ENCODE measurements at places on chromosomes 4 and X.

DNA sequence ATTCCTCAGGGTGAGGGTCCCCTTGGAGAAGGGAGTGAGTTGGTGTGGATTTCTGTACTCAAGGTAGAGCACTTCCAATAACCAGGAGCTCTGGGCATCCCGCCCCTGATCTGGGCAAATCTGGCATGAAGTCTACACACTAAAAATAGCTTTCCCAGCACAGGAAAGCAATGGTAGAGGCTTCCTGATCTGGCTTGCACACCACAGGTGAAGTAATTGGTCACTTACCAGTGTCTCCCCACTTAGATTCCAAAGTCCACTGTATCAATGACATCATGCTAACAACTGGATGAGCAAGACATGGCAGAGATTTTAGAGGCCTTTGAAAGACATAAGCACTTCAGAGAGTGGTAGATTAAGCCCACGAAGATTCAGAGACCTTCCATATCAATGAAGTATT, 17.8 kb upstream of the IDS start:
- peak; percentile 84 for DNase-seq

DNA sequence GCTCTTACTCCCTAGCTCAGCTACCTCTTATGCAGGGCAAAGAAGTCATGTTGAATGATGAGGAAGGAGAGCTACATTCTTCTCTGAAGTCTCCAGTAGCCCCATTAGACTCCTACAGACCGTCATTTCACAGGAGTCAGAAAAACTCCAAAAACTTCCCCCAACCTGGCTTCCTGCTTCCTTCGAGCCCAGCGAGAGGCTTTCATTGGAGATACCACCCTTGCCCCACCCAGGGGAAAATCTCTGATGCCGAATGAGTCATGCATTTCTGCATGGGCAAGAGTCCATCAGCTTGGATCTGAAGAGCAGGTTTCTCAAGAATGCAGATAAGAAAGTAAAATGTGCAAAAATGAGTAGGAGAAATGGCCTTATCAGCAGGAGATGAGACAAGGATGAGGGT, 53.0 kb downstream of the ARSF start:
- DNase-seq: peak; percentile 48

- no peak for DNase-seq
Measured at GRCh38 chr4:10730019-10730418, 45.5 kb upstream of the CLNK start.

- no peak for DNase-seq
Measured at GRCh38 chrX:118066867-118067515, 49.6 kb downstream of the KLHL13 start.

GRCh38 chr4:170423137-170423536, 333.4 kb upstream of the AADAT start:
- DNase-seq: no peak

DNA sequence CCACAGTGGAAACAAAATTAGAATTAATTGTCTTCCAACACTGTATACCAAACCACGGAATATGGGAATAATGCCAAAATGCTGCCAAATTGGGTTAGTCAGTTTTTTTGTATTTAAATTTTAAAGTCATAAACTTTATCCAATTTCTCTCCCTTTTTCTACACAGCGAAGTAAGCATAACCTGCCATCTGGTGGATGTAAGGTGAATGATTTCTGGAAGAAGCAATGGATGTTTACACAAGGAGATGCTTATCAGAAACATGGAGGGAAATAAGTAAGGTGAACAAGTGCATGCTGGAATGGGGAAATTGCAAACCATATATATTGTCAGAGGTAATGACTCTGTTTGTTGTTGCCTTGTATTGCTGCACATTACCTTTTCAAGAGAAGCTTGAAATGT, 691.9 kb downstream of the TECRL start:
- DNase-seq: peak; percentile 65

GRCh38 chr4:128298146-128298758, 10.6 kb upstream of the PGRMC2 start:
- no peak for DNase-seq

DNA sequence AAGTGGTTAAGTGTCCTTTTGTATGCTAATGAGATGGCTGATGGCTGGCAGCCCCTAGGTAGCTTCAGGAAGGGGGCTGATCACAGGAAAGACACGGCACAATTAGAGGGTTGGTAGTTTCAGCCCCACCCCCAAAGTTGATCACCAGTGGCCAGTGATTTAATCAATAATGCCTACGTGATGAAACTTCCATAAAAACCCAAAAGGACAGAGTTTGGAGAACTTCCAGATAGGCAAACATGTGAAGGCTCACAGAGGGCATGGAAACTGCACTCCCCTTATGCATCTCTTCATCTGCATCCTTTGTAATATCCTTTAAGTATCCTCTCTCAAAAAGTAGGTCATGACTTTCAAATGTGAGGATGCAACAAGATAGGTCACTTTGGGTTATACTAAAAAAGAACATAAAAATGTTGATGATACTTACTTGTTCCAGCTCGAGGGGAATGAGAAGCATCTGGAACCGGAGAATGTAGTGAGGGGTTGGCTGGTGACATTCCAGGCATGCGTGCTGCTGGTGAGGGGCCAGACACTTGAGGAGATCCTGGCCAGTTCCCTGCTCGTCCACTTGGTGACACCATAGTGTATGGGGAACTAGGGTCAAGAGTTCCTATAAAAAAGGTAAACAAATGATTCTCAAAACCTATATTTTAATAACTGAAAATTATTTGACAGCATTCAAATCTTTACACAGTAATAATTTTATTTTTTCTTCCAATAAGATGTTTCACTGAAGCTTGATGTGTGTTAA, 16.7 kb upstream of the CXorf38 start:
- peak; percentile 3 for DNase-seq
